ENCODE measurements at places on chromosomes 16 and 17.

DNA sequence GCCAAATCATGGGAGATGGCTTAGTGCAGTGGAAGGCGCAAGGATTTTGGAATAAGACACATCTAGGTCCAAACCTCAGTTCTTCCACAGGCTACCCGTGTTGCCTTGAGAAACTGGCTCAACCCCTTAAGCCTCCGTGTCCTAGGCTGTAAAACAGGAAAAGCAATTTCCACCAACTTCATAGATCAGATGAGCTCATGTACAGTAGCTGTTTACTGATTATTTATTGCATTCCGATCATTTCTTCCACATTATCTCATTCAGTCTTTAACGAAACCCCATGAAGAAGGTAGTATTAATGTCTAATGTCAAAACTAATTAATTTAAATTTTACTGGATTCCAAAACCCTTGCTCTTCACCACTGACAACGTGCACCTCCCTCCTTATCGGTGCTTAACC lies 231.6 kb downstream of the GRIN2A start:
- no peak for DNase-seq

DNA sequence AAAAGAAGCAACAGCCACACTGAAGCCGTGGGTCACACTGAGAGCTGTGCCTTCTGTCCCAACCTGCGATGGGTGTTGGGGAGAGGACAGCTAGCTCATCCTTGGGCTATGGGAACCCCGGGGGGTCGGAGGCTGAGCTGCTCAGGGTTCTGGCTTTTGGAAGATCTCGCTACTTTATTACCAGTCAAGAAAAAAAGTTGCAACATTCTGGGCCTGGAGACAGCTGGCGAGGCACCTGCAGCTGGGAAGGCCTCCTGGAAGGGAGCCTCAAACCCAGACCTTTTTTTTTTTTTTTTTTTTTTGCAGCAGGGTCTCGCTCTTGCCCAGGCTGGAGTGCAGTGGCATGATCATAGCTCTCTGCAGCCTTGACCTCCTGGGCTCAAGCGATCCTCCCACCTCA lies 24.9 kb downstream of the TPSD1 start:
- DNase-seq = no peak

- DNase-seq = peak; percentile 90
Observed at GRCh38 chr16:85136213-85136701, 24.0 kb upstream of the CIBAR2 start.

DNA sequence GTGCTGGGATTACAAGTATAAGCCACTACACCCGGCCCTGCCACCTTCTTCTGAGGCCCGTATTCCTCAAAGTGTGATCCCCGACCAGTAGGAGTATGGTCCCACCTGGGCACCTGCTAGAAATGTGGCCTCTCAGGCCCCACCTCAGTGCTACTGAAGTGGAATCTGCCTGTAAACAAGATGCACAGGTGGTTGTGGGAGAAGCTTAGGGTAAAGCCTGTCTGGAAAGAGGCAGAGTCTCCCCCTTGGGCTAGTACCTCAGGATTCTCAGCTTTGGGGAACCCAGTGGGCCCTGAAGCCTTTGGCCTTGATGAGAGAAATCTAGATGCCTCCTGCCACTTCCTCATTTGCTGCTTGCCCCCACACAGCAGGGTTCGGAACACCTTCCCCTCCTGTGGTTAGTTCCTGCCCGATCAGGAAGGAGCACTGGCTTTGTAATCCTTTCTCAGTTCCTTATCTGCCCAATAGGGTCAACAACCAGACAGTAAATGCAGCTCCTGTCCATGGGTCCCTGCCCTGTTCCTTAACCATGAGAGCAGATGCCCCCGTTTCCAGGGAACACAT lies 25.2 kb downstream of the TK2 start:
- peak; percentile 96 for DNase-seq

GRCh38 chr16:6684076-6684673 lies 648.5 kb upstream of the RBFOX1 start:
- DNase-seq = peak; percentile 52

- DNase-seq = no peak
Observed at GRCh38 chr17:57551321-57552079, 193.6 kb downstream of the CCDC182 start.

DNA sequence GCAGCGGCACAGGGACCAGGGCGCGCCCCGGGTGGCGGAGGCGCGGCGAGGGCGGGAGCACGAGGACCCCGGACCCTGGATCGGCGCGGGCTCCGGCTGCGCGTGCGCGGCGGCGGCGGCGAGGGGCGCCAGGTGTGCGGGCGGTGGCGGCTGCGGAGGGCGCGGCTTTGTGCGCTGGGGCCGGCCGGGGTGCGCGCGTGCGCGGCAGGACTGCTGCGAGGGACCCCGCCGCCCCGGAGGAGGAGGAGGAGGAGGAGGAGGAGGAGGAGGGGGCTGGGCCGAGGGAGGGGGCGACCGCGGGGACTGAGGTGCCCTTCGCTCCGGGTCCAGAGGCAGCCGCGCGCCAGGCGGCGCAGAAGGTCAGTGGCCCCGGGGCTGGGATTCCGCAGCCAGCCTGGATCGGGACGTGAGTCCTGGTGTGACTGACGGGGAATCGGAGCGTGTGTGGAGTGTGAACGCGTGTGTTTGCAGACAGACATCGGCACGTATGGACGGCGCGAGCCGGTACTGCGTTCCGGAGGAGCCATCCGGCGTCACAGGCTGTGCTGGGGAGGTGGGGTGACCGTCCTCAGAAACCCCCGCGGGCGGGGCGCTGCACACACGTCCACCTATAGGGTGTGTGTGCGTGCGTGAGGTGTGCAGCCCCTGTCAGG lies 19.5 kb upstream of the RAP1GAP2 start:
- DNase-seq = peak; percentile 44

- DNase-seq = no peak
Observed at GRCh38 chr16:78607022-78607421, 507.6 kb downstream of the WWOX start.

GRCh38 chr16:81549547-81550431 lies 105.2 kb downstream of the CMIP start:
- DNase-seq = no peak

DNA sequence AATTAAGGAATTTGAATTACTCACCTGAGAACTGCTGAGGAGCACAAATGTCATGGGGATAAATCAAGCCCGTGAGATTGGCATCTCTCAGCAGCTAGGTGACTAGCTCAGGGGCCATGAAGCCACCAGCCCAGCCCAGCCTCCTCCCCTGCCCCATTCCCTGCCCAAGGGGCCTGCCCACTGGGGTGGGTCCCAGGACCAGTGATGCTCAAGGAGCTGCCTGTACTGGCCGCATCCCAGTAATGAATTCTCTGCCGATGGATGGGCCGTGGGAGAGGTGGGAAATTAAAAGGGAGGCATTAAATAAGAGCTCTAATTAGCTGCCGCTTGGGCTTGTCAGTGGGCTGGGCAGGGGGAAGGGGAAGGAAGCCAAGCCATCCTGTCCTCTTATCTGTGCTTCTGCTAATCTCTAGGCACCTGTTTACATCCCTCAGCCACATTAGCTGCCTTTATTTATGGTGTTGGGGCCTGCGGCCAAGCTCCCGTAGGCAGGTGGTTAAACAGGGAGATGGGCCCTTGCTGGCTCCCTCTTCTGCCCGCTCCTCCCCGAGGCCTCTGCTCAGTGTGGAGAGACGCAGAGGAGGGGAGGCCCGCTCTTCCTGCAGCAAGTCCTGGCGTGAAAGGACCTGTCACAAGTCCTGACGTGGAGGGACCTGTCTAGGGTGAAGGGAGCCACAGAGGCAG lies 48.8 kb downstream of the PIPOX start:
- no peak for DNase-seq

- no peak for DNase-seq
Observed at GRCh38 chr17:394718-395095, 42.1 kb upstream of the RPH3AL start.

DNA sequence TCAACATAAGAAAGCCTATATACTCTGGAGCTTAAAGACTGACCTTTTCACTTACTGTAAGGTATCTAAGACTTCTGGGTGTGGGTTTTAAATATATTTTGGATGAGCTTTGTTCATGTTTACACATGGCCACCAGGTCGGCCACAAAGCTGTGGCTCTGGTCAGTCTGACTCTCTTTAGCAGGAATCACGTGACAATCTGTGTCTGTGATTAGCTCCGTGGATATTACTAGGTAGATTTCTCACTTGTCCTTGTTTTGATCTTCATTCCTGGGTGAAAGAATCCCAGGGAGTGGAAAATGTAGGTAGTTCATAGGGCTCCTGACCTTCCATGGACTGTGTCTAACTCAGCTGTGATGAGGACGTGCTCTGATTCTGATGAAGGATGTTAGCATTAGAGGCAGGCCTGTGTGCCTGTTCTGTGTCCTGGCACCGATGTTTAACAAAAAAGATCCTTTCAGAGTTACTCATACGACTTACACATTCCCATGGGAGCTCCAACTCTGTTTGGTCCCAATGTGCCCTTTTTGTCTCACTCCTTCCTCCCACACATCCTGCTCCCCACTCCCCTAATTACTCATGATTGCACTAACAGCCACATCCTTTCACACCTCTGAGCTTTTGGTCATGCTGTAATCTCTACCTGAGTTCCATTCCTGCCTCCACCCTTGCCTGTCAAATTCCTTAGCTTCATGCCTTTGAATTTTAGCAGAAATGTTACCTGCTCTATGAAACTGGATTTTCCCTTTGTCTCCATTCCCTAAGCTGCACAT lies 425.1 kb downstream of the MAF start:
- no peak for DNase-seq

GRCh38 chr17:81263371-81264181 lies 24.5 kb downstream of the NDUFAF8 start:
- DNase-seq = no peak

GRCh38 chr17:8949061-8949661 lies 16.3 kb downstream of the PIK3R5 start:
- DNase-seq = no peak

GRCh38 chr17:70074956-70075355 lies at the start of gene KCNJ16:
TSS of gene KCNJ16 (plus strand) at chr17:70075225. CDS start at chr17:70132088, 56,863 bp downstream.
- no peak for DNase-seq

- no peak for DNase-seq
Observed at GRCh38 chr16:46920402-46921068, 36.4 kb downstream of the GPT2 start.

- peak; percentile 46 for DNase-seq
Observed at GRCh38 chr17:56475116-56475515, 118.4 kb upstream of the NOG start.

- DNase-seq = no peak
Observed at GRCh38 chr17:63695889-63696288, 4.0 kb downstream of the LIMD2 start.

DNA sequence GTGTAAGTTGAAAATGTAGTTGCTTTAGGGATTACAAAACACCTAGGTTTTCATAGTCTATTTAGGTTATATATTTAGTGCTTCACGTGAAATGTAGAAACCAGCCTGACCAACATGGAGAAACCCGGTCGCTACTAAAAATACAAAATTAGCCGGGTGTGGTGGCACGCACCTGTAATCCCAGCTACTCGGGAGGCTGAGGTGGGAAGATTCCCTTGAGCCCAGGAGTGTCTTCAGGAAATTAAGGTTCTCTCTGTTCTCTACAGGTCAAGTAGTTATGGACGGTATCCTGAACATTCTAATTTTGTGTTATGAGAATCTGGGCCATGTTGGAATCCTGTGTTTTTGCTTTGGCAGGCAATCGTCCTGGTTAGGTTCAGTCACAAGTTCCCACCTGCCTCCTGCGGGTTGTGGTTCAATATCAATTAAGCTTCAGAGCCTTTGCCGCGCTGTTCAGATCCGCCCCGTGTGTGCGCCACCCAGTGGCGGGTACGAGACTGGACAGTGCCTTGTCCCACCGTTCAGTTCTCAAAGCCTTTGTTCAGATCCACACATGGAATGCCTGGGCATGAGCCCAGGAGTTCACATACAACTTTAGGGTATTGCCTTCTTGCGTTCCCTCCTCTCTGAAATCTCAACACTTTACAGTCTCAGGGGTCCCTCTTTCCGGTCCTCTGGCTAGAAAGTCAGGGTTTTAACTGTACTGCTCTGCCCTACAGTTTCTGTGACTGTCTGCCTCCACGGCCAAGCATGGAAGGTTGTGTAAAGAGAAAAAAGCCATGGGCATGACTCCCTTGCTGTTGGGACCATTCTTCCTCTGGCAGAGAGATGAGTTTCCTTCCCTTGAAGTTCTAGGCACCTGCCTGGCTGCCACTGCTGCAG lies 41.7 kb downstream of the HEATR6 start:
- DNase-seq = peak; percentile 73

- DNase-seq = peak; percentile 74
Observed at GRCh38 chr16:87702325-87702811, 63.4 kb downstream of the KLHDC4 start.
